Stimulated activated CD8-positive, alpha-beta memory T cell treated with anti-CD3 and anti-CD28 coated beads, Interleukin-4, amount 100 ng/mL, for 4 hours (primary cell): ENCODE measurements at places on chromosomes 16 and 17.

GRCh38 chr16:26220894-26221293 is 529.1 kb downstream of the HS3ST4 start:
- no peak for DNase-seq

DNA sequence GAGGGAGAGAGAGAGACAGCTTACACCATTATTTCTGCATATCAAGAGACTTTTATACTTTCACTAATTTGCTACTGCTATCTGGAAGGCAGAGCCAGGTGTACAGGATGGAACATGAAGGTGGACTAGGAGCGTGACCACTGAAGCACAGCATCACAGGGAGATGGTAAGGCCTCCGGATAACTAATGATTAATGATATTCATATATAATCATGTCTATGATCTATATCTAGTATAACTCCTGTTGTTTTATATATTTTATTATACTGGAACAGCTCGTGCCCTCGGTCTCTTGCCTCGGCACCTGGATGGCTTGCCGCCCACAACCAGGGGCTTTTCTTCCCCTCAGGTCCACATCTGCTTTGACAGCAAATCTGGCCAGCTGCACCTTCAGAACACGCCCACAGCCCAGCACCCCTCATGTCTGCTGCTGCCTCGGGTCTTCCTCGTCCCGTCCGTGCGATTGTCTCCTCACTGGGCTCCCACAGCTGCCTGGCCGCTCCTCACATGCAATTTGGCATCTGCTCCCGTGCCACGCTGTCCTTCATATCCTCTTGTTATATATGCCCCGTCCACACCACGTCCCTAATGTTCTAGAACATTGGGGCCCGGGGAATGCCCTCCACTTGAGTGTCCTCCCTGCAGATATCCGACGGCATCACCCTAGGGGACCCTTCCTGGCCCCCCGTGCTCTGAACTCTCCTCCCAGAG is 10.2 kb upstream of the DEF8 start:
- no peak for DNase-seq

DNA sequence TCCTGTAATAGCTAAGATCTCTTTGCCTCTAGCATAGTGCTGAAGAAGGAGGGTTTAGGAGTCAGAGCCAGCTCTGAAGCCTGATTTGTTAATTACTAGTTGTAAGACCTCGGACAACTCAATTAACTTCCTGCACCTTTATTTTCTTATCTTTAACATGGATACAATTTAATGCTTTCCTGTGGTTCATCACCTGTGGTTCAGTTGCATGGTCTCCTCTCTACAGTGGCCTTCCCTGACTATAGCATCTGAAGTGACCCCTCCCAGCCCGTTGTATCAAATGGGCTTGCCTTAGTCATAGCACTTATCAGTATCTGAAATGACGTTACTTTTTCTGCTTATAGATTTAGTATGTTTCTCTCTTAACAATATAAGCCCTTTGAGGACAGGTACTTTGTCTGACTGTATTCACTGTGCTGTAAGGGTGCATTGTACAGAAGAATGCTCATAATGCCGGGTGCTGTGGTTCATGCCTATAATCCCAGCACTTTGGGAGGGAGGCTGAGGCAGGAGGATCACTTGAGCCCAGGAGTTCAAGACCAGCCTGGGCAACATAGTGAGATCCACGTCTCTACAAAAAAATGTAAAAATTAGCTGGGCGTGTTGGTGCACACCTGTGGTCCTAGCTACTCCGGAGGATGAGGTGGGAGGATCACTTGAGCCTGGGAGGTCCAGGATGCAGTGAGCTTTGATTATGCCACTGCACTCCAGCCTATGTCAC is 2.6 kb upstream of the NDE1 start:
- no peak for DNase-seq

- DNase-seq: no peak
Measured at GRCh38 chr17:47618410-47618809, 31.3 kb upstream of the KPNB1 start.

GRCh38 chr17:4982305-4982704 is 5.2 kb downstream of the CAMTA2 start:
- DNase-seq: no peak

DNA sequence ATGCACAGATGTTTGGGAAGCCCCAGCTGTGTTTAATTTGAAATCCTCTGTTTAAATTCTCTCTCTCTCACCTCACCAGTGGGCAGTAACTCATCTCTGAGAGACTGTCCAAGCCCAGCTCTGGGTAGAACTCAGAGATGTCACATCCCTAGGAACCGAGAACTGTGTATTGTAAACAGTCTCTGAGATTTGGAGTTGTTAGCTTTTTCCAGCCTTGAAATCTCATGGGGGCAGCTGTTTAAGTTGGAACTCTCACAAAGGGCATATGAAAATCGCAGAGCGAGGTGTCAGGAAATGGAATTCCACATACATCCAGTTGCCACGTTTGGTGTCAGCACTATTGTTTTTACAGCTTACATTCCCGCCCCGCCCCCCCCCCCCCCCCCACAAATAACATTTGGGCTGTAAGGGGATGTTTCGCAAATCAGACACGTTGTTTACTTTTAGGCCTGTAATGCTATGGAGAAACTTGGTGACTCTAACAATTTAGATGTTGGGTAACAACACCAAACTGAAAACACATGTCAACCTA is 34.3 kb downstream of the VPS35L start:
- no peak for DNase-seq

DNA sequence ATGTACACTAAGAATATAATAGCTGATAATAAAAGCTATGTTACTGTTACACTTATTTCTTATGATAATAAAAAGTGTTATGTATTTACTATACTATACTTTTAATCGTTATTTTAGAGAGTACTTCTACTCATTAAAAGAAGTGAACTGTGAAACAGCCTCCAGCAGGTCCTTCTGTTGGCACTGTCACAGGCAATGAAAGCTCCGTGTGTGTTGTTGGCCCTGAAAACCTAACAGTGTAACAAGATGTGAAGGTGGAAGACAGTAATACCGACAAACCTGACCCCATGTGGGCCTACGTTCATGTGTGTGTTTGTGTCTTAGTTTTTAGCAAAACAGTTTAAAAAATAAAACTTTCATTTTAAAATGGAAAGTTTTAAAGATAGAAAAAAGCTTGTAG is 91.8 kb downstream of the STH start:
- no peak for DNase-seq

- no peak for DNase-seq
Measured at GRCh38 chr16:79073566-79073965, 527.0 kb downstream of the MAF start.

- no peak for DNase-seq
Measured at GRCh38 chr16:87854053-87854906, 15.0 kb downstream of the SLC7A5 start.

- DNase-seq: no peak
Measured at GRCh38 chr16:61887903-61888302, 148.3 kb downstream of the CDH8 start.

- DNase-seq: no peak
Measured at GRCh38 chr17:36592716-36593321, 1.1 kb downstream of the DHRS11 start.

DNA sequence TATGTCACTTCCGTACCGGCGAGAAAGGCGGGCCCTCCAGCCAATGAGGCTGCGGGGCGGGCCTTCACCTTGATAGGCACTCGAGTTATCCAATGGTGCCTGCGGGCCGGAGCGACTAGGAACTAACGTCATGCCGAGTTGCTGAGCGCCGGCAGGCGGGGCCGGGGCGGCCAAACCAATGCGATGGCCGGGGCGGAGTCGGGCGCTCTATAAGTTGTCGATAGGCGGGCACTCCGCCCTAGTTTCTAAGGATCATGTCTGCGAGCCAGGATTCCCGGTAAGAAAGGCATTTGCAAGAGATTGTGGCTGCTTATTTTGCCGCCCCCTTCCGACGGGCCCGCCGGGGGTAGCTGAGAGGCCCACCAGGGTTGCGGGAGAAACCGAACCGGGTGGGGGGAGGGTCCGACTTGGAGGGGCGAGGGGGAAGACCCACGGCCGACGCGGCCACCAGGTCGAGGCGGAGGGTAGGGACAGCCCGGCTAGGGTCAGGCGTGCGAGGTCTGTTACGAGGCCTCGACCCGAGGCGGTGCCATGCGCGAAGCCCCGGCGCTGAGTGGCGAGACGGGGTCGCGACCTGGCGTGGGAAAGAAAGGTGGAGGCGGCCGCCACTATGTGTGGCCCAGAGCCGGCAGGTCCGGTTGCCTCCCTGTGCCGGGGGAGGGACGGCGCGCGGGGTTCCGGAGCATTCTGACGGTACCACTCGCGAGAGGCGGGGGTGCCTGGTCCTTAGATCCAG is 6.7 kb upstream of the CD68 start:
- DNase-seq: peak; percentile 100

- DNase-seq: no peak
Measured at GRCh38 chr16:48347980-48348379, 37.2 kb downstream of the SIAH1 start.

GRCh38 chr17:82280537-82280936 is 7.0 kb upstream of the CSNK1D start:
- no peak for DNase-seq

- no peak for DNase-seq
Measured at GRCh38 chr17:307741-308507, 44.7 kb downstream of the RPH3AL start.

DNA sequence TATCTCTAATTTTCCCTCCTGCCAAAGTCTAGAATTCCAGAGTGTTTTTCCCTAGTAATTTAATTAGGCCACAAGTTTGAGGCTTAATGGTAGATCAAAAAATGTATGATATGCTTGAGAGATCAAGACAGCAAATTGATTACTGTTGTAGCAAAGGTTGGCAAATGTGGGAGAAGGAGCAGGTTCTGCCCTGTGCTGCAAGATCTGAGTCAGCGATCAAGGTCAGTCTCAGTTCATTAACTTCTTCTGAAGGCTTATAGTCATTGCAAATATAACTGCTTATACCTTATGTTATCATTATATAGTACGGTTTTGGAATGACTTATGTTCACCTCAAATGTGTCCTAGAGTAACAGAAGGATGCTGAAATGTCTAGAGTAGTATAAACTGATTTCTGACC is 231.1 kb upstream of the TBX2 start:
- no peak for DNase-seq

GRCh38 chr17:3556916-3557767 is 470 bp downstream of the TRPV3 start:
- DNase-seq: no peak

DNA sequence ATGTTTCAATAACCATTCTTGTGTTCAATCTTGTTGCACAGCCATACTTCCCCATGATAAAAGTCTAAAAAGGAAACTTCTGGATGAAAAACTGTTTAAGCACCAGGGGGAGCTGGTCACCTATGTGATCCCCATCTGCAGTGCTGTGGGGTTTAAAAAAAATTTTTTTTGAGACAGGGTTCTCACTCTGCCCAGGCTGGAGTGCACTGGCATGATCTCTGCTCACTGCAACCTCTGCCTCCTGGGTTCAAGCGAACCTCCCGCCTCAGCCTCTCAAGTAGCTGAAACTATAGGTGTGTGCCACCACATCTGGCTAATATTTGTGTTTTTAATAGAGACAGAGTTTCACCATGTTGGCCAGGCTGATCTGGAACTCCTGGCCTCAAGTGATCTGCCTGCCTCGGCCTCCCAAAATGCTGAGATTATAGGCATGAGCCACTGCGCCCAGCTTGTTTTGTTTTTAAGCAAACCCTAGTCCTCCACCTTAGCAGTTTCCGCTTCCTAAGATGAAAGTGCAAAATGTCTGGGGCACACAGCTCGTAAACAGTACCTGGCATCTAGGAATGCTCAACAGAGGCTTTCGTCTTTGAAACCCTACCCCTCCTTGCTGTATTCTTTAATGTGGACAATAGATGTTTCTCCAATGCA is 25.4 kb downstream of the DNAJA2 start:
- no peak for DNase-seq
